ENCODE measurements at places on chromosomes 12 and 14.
A peak's percentile ranks its signal among the peaks of the same experiment; 100 is the strongest.

GRCh38 chr12:108341356-108341755 lies 2.2 kb upstream of the CMKLR1 start:
- DNase-seq, result no peak

GRCh38 chr12:60724475-60724874 lies 1128.6 kb downstream of the SLC16A7 start:
- no peak for DNase-seq

DNA sequence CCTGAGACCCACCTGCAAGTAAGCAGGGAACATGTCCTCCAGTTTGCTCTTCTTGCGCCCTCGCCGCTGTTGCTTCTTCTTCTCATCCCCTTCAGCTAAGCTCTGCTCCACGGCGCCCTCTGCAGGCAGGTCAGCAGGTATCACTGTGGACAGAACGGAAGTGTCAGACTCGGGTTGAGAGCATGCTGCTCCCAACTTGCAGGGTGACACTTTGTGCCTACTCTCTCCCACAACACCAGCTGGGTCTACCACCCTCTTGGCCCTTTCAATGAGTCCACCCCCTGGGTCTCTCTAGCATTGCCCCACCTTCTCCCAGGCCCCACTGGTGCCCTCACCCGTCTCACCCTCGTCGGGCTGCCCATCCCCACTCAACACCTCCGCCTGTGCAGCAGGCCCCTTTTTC lies 16.7 kb downstream of the KMT2D start:
- peak; percentile 79 for DNase-seq

GRCh38 chr14:67986131-67986841 lies 166.7 kb downstream of the RAD51B start:
- no peak for DNase-seq

DNA sequence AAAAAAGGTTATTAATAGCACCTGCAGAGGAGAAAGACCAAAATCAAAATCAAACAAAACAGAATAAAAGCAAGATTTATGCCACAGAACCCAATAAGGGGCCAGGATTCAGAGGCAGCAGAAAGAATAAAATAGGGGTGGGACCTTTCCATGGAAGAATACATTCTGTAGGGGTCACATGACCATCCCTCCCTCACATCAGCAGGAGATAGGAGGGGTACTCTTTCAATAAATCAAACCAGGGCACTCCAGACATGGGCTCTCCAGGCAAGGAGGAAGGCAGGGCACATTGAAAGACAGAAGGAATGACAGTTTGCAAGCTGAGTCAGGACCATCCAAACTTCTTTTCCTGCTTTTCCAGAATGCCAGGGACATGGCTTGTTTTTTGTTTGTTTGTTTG lies 39.8 kb downstream of the OTX2 start:
- DNase-seq, result no peak

Measured in mesendoderm (in vitro differentiated cells).